ENCODE measurements at places on chromosomes 12 and 14. TPM values are rescaled to one million over a fixed set of nuclear protein-coding genes. Genes with fewer than 3 reads are reported as not detected.

RFLNA gene
- not detected for total RNA-seq

DNA sequence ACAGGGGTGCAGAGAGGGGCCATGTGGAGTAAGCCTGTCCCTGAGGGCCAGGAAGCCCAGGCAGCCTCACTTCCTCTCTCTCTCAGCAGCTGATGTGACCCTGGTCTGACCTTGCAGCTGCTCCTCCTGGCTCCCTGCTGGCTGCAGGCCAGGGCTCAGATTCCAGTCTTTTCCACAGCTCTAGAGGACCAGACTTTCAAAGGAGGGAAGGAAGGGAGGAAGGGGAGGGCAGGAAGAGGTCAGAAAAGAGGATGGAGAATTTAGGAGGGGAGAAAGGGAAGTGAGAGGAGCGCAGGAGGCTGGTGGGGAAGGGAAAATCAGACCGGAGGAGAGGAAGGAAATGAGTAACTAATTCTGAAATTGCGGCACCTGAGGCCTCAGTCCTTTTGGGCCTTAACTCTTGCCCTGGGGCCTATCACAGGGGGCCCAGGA is 40.9 kb upstream of the VASH1 start:
- peak overlapping the region; percentile 38 for H3K27ac ChIP-seq
- H3K4me1 ChIP-seq, result no peaks in the 10 kb centered on the region
- no peak overlapping the region for H3K4me3 ChIP-seq
- no peaks in the 10 kb centered on the region for H3K36me3 ChIP-seq
- no peaks in the 10 kb centered on the region for H3K27me3 ChIP-seq

DNA sequence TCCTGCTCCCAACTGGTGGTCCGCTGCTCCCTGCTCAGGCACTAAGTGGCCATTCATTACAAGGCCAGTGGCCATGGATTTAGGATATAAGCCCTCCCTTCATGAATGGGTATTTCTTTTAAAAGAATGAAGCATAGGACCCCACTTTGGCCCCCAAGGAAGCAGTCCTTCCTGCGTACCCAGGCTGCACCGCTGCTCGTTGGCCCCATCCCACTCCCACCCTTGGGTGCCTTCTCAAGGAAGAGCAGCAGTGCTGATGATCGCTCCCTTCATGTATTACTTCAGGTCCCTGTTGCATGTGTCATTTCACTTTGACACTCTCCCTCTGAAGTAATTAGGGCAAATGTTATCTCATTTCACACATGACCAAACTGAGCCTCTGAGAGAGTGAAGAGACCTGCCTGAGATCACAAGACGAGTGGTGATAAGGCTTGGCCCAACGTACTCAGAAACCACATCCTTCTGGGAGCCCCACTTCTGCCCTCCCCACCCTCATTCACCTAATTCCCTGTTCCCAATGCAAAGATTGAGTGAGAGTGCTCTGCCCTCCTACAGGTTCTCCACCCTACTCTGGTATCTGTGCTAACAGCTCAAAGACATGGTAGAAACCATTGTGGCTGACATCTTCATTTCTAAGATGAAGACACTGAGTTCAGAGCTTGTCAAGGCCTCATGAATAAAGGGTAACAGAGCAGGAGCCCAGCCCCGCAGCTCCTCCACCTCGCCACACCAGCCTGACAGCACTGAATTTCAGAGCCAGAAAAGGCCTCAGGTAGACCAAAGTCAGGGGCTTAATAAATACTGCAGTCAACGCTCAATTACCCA is 10.3 kb upstream of the KRT2 start:
- H3K36me3 ChIP-seq, result no peaks in the 10 kb centered on the region
- H3K27ac ChIP-seq, result no peak overlapping the region
- no peak for DNase-seq
- no peaks in the 10 kb centered on the region for H3K4me1 ChIP-seq

DNA sequence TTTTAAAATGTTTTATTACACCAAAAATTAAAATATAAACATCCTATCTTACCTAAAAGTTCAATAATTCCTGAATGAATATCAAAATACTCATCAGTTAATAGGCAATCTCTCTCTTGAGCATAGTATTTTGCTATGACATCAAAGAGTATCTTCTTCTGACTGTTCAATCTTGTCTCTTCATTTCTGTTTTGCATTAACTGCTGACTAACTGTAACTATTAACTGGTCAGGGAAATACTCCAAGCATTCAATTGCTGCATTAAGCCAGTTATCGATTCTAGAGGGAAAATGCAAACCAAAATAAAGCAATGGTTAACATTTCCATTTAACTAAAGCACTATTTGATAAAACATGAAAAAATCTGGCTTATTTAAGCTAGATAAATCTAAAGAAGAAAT is 13.4 kb downstream of the DEPDC4 start:
- no peaks in the 10 kb centered on the region for H3K36me3 ChIP-seq
- no peaks in the 10 kb centered on the region for H3K27me3 ChIP-seq
- H3K4me3 ChIP-seq, result no peak overlapping the region
- H3K4me1 ChIP-seq, result no peaks in the 10 kb centered on the region

DNA sequence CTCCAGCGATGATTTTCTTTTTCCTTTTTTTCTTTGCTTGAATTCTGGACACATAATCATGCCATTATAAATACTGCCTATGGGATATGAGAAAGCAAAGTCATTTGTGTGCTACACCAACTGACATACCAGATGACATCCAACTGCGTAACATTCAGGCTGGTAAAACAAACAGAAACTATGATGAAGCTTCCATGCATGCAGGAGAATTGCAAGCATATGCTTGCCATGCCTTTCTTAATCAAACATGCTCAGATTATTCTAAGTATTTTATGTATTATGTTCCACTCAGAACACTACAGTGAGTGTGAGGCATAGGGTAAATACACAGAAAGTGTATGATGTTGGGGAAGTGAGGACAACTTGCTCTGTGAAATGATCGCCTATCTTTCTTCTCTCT is 97.4 kb downstream of the C12orf50 start:
- H3K36me3 ChIP-seq, result no peaks in the 10 kb centered on the region
- no peaks in the 10 kb centered on the region for H3K4me1 ChIP-seq
- H3K27ac ChIP-seq, result no peak overlapping the region
- no peak overlapping the region for H3K4me3 ChIP-seq

DNA sequence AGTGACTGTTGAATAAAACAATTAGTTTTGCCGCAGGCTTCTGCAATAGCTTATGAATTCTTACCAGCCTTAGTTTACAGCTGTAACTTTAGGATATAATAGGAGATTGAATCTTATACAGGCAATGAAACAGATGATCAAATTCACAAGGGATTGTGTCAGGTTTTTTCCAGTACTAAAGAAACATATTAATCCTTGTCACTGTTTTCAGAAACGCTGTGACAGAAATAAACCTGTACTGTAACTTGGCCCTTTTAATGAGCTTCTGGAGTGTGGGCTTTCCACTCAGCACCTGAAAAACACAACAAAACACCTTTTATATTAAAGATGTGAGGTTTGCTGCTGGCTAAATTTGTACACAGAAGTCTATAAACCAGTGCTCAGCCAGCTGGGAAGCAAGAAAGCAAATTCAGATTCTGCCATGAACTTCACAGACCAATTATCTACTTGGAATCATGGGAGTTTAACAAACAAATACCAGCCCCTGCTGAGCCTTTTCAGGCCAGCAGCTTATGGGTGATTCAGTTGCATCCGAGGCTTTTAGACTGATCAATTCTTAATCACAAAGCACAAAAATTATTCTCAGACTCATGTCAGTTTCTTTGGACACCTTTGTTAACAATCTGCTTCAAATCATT is 109.5 kb downstream of the FOXG1 start:
- H3K36me3 ChIP-seq, result no peaks in the 10 kb centered on the region
- H3K4me3 ChIP-seq, result no peak overlapping the region
- no peak for DNase-seq
- H3K27ac ChIP-seq, result no peak overlapping the region

DNA sequence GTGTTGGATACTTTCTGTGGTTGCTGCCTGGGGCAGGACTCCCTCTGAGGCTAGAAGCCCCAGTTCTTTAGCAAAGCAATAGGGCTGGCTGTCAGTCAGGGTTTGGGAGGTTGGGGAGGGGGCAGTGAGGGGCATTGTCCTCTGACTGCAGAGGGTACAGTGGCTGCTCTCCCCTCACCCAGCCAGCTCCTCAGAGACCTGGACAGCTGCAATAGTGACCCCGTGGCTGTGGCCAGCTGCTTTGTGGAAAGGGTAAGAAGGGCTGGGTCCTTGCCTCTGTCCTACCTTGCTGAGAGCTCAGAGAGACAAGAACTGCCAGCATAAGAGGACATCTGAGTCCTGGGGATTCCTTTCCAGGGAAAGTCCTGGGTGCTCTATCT is 25.8 kb downstream of the PLEKHG3 start:
- no peaks in the 10 kb centered on the region for H3K36me3 ChIP-seq
- no peak for DNase-seq
- H3K27ac ChIP-seq, result peak overlapping the region; percentile 32
- H3K27me3 ChIP-seq, result no peaks in the 10 kb centered on the region
- H3K4me1 ChIP-seq, result no peaks in the 10 kb centered on the region

DNA sequence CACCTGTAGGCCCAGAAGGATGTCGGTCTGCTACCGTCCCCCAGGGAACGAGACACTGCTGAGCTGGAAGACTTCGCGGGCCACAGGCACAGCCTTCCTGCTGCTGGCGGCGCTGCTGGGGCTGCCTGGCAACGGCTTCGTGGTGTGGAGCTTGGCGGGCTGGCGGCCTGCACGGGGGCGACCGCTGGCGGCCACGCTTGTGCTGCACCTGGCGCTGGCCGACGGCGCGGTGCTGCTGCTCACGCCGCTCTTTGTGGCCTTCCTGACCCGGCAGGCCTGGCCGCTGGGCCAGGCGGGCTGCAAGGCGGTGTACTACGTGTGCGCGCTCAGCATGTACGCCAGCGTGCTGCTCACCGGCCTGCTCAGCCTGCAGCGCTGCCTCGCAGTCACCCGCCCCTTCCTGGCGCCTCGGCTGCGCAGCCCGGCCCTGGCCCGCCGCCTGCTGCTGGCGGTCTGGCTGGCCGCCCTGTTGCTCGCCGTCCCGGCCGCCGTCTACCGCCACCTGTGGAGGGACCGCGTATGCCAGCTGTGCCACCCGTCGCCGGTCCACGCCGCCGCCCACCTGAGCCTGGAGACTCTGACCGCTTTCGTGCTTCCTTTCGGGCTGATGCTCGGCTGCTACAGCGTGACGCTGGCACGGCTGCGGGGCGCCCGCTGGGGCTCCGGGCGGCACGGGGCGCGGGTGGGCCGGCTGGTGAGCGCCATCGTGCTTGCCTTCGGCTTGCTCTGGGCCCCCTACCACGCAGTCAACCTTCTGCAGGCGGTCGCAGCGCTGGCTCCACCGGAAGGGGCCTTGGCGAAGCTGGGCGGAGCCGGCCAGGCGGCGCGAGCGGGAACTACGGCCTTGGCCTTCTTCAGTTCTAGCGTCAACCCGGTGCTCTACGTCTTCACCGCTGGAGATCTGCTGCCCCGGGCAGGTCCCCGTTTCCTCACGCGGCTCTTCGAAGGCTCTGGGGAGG is at the start of gene LTB4R:
Gene LTB4R (plus strand): TSS at position 857 of the 959 bp plus-strand sequence. CDS start 4,150 bp downstream, outside the sequence.
- DNase-seq, result peak; percentile 74
- H3K4me3 ChIP-seq, result peak within 1 kb of the TSS; percentile 61
- H3K27ac ChIP-seq, result peak within 1 kb of the TSS; percentile 91
- peaks cover 12% of the 10 kb centered on the region for H3K4me1 ChIP-seq
- H3K36me3 ChIP-seq, result no peaks in the 10 kb centered on the region

Data from breast epithelium (tissue), 4 donors.